ENCODE measurements at places on chromosomes 7 and 10. TPM values are rescaled to one million over a fixed set of nuclear protein-coding genes. Genes with fewer than 3 reads are reported as not detected.

DNA sequence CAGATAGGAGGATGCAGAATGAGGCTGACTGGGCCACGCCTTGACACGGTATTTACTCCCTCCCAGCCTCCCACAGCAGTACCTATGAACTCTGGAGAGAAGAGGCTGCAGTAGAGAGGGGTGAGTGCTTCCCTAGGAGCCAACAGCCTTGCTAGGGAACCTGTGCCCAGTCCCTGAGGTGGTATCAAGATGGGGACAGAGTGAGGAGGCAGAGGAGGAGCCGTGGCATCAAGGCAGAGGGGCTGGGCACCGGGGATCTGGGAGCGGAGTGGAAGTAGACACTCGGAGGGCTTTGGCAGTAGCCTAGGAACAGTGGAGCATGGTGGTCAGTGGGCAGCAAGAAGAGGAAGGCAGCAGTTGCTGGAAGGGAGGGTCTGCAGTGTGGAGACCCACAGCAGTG lies 68.7 kb upstream of the CHST15 start:
- DNase-seq, result no peak

DNA sequence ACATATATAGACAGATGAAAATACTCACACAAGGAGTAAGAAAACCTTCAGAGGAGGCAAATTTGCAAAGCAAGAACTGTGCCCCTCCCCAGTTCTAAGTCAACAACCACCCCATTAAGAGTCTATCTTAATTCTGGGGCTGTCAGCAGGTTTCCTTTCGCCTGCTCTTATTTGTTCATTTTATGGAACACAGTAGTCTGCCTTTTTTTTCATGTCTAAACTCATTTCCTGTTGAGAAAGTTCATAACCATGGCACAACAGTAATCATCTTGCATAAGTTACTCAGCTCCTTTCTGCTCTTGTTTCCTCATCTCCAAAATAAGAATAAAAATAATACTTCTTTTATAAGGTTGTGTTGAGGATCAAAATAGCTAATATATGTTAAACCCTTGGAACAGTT lies 25.8 kb upstream of the AMPH start:
- no peak for DNase-seq

GRCh38 chr7:139930286-139930965 lies 101.4 kb downstream of the TBXAS1 start:
- no peak for DNase-seq

The CYP26A1 gene
- 0.30 TPM for polyA plus RNA-seq

The CYP3A4 gene
- polyA plus RNA-seq, result 0.40 TPM

All from spinal cord (tissue), 10 donors.